Stimulated activated CD8-positive, alpha-beta memory T cell treated with anti-CD3 and anti-CD28 coated beads, Interleukin-7, amount 100 ng/mL, for 1 hour (primary cell): ENCODE measurements at places on chromosomes 13 and 19.

DNA sequence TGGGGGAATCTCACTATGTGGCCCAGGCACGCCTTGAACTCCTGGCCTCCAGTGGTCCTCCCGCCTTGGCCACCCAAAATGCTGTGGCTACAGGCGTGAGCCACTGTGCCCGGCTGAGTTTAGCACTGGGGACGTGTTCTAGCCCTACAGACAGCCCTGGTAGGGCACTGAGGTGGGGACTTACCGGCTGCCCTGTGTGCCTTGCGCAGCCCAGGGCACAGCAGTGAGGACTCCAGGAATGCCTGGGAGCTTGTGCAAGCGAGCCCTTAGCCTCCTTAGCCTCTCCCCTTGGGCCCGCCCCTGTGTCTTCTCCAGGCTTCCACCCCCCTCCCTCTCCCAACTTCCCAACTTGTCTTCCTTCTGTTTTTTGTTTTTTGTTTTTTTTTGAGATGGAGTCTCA, 21.0 kb downstream of the CCNE1 start:
- no peak for DNase-seq

DNA sequence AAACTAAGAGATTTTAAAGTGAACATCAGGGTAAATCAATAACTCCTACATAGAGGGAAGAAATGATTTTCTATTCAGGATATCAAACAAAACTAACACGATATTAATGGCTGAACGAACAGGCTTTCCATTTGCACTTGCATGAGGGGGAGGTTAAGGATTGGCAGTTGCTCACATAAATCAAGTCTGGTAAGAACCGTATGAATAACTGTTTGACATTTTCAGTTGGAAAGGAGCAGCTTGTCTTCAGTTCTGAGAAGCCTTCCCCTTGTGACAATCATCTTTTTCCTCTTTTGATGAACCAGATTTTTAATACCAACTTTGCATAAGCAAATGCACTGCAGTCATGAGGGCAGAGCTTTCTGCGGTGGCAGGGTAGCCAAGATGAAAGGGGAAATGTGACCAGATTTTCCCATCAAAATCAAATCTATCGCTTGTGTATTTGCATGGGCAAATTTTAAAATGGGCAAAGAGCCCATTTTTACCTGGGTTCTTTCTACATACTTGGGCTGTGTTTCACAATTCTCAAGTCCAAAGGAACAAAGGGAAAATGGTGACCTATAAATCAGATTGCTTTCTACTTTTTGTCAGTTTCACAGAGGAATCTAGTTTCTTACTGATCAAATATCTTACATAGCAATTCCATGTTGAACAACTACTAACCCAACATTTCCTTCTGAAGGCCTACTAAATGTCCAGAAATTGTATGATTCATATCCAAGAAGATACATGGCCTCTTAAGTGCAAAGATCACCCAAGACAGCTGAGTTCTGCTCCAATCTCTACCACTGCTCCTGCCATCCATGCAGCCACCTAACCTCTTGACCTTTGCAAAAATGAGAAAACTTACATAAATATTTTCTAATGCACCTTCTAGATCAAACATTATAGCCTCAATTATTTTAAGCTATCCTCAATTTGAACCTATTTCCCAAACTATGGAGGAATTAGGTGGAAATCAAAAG, 249.6 kb downstream of the OXGR1 start:
- DNase-seq = no peak

DNA sequence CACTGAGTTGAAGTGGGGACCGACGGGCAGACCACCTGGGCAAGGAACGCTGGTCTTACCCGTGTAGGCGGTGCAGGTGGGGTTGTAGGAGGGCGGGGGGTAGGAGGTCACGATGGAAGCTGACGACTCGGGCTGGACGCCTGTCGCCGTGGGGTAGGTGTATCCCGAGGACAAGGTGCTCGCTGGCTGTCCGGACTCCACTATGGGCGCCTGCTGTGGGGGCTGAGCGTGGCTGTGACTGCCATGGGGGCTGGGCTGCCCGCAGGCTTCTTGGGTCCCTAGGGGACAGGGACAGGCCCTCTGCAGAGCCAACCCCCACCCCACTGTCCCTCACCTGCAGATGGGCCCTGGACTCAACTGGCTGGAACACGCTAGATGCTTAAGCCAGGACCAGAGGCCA, 37.2 kb downstream of the ZFR2 start:
- DNase-seq = no peak

DNA sequence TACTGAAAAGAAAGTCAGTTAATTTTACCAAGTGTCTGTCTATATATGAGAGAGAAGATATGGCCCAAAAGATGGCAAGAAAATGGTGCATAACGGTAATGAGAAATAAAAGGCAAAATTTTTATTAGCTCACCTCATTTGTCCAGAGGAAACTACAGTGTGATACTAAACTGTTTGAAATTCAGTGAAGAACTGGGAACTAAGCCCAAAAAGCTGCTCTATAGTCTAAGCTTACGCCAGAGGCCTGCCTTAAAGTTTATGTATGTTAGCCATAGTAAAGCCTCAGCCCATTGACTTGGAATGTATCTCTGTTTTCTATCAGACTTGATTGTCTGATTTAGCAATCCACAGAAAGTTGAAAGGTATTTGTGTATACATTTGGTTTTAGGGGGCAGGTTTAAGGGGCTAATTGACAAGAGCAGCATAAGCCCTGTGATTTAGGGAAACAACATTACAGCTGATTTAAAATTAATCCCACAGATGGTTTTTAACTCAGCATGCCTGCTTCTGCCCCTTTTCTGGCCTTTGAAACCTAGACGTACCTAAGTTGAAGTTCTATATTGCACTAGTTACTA, 91.0 kb upstream of the MAB21L1 start:
- no peak for DNase-seq

DNA sequence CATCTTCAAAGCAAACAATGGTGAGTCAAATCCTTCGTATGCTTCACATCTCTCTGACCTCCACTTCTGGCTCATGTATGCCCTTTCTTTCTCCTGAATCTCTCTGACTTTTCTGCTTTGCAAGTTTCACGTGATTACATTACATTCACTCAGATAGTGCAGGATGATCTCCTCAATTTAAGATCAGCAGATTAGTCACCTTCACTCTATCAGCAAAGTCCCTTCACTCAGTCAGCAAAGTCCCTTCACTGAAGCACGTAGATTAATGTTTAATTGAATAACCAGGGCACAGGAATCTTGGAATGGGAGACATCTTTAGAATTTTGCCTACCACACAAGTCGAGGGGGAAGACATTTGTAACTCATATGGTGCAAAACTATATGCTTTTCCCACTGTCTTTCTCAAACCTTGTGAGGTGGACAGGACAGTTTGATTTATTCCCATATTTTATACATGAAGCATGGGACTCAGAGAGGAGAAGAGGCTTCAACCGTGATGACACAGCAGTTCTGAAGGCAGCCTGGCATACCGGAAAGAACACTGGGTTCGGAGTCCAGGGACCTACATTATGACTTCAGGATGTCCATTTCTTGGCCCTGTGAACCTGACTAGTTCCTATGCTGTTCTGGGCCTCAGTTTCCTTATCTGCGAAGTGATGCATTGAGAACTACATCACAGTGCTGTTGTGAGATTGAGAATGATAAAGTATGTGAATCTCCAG, 23.3 kb downstream of the SIGLECL1 start:
- DNase-seq = no peak

- DNase-seq = no peak
These were observed 2455.2 kb downstream of the PCDH9 start for GRCh38 chr13:64774915-64775314.

DNA sequence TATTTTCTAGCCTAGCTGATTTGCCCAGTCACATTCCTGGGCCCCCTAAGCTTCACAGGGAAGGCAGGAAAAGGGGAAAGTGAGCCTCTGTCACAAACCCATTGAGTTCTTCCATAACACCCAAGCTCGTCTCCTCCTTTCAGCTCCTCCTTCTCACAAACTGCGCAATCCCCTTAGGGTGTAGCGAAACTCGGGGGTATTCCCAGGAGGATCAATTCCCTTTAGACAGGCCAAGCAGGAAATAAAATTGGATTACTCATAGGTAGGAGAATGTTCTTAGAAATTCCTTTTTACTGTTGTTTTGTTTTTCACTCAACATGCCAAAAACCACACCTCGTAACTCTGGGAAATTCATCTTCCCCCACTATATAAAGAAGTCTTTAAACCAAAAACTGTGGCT, 139.3 kb downstream of the IRS2 start:
- no peak for DNase-seq

DNA sequence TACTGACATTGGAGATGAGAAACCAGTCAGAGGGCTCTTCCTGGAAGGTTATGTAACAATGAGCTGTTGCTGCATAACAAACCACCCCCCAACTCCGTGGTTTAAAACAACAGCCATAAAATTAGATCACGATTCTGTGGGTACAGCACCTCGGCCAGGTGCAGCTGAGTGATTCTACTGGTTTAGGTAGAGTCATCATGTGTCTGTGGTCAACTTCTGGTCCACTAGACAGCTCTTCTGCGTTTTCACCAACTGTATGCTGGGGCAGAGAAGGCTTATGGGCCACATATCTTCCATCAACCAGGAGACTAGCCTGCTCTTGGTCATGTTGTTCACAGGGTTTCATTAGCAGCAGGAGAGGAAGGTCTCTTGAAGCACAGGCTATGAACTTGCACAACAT, 585.5 kb downstream of the KCTD12 start:
- DNase-seq = no peak

GRCh38 chr13:22569811-22570210, 611.0 kb upstream of the SGCG start:
- no peak for DNase-seq

GRCh38 chr13:52447815-52448552, 2.5 kb downstream of the VPS36 start:
- DNase-seq = no peak

- no peak for DNase-seq
These were observed 231.1 kb upstream of the SERP2 start for GRCh38 chr13:44142540-44142867.

DNA sequence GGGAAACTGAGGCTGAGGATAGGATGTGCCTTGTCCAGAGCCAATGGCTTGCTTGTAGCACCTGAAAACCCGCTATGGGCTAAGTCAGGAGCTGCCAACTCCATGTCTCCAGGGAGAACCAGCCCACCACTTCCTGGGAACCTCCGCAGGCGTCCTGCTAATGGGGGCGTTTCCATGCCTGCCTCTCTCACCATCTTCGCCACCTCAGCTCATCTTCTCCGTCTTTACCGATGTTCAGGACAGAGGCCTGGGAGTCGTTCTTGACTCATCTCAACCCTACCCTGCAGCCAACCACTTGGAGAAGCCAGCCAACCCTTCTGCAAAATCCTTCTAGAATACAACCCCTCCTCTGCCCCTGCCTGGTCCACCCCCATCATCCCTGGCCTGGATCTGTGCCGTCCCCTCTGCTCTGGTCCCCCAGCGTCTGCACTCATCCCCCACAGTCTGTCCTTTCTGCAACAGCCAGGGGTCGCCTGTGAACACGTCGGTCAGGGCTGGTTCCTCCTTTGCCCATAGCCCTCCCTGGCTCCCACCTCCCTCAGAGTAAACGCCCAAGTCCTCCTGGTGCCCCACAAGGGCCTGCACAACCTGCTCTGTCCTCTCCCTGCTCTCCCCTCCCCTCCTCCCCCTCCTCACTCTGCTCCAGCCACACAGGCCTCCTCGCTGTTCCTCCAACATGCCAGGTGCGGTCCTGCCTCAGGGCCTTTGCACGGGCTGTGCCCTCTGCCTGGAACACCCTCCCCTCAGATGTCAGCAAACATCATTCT, 31.0 kb downstream of the PTPRS start:
- no peak for DNase-seq

DNA sequence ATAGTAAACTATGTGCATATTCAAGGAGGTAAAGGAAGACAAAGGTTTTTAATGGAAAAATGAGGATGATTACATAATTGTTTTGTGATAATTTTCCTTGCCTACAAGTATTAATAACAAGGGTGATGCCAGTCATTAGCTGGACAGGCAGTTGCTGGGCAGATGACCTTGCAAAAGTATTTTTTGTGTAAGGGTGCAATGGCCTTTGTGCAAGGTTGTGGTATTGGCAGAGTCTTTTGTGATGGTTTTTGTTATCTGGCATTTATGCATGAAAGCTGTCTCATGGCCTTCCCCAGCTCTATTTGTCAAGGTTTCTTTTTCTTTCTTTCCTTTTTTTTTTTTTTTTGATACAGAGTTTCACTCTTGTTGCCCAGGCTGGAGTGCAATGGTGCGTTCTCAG, 4.3 kb upstream of the COMMD6 start:
- no peak for DNase-seq

DNA sequence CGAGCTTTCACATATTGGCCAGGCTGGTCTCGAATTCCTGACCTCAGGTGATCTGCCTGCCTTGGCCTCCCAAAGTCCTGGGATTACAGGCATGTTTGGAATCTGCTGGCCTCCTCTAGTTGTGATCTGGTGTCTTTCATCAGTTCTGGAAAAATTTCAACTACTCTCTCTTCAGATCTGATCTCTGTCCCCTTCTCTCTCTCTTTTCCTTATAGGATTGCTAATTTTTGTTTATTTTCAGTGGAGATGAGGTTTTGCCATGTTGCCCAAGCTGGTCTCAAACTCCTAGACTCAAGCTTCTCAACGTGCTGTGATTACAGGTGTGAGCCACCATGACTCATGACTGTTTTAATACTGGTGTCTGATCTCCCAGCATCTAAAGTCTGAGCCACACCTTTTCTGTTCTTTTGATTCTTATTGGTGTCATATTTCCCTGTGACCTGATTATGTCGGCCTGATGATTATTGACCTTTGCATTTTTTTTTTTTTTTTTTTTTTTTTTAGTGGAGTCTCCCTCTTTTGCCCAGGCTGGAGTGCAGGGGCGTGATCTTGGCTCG, 10.4 kb upstream of the NANOS2 start:
- DNase-seq = no peak
